ENCODE measurements at places on chromosomes 7 and 10.

- DNase-seq: no peak
Measured at GRCh38 chr10:13681095-13681494, 94.3 kb downstream of the PRPF18 start.

DNA sequence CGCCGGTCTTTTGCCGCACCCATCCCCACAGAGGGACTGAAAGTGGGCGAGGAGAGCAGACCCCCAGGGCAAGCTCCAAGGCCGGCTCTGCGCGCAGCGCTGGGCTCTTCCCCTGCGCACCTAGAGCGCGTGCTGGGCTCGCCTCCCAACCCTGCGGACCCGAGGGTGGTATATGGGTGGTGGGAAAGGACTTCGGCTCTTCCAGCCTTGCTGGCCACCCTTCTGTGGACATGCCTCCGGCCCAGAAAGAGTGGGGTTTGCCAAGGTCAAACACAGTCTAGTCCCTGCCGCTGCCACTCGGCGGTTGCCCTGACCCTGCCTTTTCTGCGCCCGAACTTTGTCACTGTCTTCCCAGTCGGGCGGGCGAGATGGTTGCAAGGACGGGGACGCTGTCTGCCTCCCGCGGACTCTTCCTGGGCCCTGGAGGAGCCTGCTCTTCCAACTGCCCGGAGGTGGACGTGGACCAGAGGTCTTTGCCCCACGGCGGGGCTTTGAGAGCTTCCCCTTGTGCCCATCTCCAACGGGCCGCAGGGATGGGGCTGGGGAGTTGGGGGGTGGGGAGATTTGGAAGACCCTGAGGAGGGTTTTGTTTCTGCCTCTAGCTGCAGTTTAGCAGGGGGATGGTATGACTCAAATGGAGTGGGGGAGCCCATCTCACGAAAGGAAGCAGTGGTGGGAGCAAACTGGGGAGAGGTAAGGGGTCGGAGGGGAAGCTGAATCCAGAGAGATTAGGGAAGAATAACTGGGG is 1.5 kb downstream of the ADCY1 start:
- DNase-seq: no peak

DNA sequence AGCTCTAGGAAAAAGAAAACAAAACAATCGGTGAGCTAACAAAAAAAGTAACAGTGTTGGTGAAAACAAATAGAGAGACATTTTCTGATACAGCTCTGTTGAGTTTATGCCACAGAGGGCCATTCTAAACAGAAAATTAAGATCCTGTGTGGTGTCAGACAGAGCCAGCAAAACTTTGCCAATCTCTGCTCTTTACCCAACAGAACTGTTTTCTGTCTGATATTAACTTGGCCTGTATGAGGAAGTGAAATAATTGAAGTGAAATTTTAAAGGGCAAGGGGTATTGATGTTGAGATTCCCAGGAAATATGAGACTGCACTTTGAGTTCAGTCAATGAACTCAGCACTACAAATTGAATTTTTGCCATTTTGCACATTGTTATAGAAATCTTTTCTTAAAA is 101.0 kb downstream of the AOAH start:
- DNase-seq: no peak

DNA sequence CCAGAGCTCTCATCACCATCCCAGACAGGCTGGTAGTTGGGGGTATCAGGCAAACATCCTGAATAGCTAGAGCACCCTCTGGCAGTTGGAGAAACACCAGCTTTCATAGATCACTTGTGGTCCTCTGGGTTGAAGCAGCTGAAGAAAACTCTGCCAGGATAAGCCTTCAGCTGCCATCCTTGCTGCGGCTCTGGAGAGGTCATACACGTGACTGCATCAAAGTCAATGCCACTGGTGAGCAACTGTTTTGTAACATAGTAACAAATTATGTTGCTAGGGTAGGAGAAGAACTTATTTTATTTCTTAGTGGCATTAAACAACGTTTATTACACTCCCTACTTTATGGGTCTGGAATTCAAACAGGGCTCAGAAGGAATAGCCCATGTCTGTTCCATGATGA is 19.2 kb upstream of the PANK1 start:
- no peak for DNase-seq

- DNase-seq: peak; percentile 77
Measured at GRCh38 chr10:80453842-80454512, at the start of gene TSPAN14. Gene TSPAN14 (plus strand): TSS chr10:80454310. CDS start chr10:80489234, 34,924 bp downstream.

GRCh38 chr10:60367024-60367423 is 22.7 kb downstream of the ANK3 start:
- DNase-seq: no peak

- no peak for DNase-seq
Measured at GRCh38 chr10:69961881-69962745, 90.5 kb upstream of the MACROH2A2 start.

DNA sequence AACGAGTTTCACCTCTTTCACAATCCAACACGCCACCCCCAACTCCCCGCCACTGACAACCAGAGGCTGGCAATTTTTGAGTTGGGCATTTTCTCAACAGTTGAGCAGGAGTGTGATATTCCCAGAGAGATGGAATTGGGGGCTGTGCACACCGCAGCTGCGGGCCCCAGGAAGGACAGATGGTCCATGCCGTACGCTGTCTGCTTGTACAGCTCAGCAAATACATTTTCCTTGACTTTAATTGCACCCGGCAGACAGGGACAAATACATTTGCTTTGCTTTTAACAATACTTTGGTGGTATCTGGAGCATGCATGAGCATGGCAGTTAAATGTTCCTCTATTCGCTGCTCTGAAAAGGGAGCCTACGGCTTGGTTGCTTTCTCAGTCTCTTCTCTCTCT is 354.2 kb upstream of the DPP6 start:
- DNase-seq: no peak

- no peak for DNase-seq
Measured at GRCh38 chr10:126017961-126018560, 121.7 kb downstream of the FANK1 start.

- DNase-seq: no peak
Measured at GRCh38 chr7:123635551-123636359, 19.9 kb upstream of the LMOD2 start.

DNA sequence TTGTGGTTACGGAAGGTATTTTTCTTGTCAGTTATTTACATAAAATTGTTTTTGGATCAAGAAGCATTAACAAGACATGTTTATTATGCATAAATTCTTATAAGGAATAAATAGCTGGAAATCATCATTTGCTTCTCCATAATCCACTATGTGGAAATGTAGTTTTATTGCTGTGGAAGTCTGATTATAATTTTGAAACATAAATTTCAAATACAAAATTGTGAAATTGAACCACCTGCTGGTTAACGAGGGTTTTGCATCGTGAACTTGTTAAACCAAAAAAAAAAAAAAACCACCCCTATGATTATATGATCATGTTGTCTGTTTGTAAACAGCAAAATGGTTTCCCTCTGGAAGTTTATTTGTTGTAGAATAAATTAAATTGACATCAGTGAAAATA is 25.9 kb downstream of the ABRAXAS2 start:
- peak; percentile 9 for DNase-seq

DNA sequence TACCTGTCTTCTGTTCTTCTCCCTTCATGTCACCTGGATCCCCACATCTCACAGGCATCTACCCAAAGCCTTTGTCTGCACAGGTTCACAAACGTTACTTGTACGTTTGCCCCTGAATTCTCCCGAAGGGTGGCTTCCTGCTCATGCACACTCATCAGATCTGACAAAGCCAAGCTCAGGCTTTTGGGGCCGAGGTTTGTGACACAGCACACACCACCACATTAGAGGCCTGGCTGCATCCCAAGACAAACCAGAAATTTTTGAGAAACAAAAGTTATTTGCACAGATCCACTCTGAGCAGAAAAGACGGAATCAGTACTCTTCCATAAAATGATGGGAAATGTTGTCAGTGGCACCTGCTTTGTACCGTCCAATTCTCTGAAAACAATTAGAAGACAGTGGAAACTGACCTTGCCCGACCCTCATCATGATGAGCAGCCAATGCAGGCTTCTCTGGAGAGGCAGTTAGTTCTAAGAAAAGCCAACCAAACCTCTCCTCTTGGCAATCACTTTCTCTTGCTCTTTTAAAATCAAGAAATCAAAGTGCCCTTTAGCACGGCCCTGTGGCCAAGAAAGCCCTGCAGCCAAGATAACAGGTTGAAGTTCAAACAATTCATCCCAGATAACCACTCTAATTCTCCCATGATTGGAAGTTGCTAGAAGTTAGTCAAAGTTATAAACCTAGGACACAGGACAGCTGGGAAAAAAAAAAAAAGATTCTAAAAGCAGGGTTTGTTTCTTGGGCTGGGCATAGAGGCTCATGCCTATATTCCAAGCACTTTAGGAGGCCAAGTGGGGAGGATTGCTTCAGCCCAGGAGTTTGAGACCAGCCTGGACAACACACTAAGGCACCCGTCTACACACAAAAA is 13.6 kb upstream of the SVIL start:
- DNase-seq: no peak

DNA sequence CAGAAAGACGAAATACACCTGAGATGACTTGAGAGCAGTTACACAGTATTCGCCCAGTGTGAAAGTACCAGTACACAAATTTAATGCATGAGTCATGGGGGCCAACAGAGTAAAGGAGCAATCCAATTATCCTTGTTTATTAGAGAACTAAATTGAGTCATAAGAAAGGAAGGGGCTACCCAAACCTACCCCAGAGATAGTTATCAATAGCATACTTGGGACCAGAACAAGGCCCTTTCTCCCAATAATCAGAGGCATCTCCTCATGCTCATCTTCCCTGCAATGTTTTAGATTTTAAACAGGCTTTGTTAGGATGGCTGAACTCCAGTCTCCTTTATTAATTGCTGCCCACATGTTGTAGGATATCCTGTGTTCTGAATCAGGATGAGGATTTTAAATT is 239.7 kb upstream of the LRGUK start:
- no peak for DNase-seq

DNA sequence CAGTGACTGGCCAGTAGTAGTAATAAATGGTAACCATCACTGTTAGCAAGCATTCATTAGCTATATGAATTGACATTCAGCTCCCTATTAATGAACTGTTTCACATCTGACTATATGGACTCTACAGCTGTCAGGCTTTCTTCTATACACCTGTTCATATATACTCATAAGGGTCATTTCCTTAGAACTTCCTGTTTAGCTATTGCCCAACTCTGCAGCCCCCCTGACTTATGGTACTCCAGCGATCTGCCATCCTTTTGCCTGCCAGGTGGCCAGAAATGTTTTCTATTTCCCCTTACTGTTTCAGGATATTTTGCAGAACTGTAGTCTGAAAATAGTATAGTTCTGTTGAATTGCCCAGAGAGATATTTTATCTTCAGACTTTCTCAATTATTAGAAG is 56.6 kb downstream of the TASOR2 start:
- no peak for DNase-seq

GRCh38 chr10:78937393-78937792 is 131.4 kb upstream of the ZMIZ1 start:
- no peak for DNase-seq

- DNase-seq: no peak
Measured at GRCh38 chr10:87712913-87713616, 53.4 kb downstream of the PAPSS2 start.

GRCh38 chr7:12475362-12476063 is 71.8 kb upstream of the VWDE start:
- DNase-seq: no peak

- DNase-seq: peak; percentile 88
Measured at GRCh38 chr10:43816351-43817321, 168.0 kb upstream of the ZNF32 start.

- DNase-seq: no peak
Measured at GRCh38 chr10:132678436-132679216, 107.3 kb downstream of the NKX6-2 start.

DNA sequence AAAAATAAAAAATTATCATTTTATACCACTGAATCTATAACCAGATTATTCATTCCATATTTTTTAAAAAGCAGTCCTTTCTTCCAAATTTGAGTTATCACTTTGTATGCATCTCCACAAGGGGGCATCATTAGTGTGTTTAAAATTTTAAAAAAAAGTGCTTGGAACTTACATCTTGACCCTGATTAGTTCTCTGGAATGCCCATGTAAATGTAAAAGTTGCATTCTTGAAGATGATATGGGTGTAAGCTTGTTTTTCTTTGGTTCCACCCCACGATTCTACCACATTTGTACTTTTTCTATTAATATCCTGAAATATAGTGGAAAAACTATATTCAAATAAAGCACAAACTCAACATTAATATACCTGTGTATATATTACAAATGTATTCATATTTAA is 144.9 kb downstream of the ELAPOR2 start:
- no peak for DNase-seq

DNA sequence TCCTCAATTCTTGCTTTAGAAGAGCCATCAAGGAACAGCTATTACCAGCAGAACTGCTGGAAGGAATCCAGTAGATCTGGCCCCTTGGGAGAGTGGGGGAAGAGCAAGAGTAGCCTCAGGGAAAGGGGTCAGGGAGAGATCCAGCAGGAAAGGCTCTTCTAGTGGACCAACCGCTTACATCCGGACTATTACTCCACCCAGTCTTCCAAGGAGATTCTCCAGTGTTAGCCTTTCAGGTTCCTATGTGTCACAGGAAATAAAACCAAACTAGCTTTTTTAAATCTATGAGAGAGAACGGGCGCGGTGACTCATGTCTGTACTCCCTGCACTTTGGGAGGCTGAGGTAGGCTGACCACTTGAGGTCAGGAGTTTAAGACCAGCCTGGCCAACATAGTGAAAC is 34.3 kb downstream of the TET1 start:
- DNase-seq: no peak

- no peak for DNase-seq
Measured at GRCh38 chr7:27491534-27491933, 171.1 kb downstream of the HIBADH start.

GRCh38 chr7:77766801-77767605 is 31.2 kb downstream of the TMEM60 start:
- no peak for DNase-seq

DNA sequence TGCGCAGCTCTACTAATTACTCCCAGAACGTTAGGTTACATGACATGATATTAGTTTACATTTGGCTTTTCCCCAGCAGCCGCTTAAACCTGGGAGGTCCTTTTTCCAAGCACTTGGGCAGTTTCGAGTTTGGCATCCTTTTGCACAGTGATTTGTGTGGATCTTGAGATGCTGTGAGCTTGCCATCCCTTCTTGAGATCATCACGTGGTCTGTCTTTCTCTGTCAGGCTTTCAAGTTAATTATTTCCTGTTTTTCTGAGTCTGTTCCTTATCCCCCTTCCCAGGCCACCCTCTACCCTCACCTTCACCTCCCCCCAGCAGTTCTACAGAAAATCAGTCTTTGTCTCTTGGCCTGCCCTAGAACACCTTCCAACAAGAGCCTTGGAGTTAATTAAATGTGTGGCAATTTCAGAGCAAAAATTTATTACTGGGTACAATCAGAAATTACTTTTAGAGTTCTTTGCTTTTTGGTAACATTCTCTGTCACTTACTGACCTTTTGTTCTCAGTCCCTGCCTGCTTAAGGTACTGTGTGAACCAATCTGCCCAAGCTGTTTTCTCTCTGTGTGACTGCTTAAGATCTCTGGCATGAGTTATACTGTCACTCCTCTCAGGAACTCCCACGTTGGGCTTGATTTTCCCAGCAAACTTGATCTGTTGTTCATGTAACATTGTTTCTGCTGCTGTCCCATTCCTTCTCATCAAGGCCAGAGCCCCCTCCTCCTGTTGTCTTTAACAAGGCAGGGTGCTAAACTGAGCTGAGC is 3.1 kb upstream of the SLF2 start:
- no peak for DNase-seq
